NCI-H1105 treated with DMSO at 0.1 percent for 48 hours (cell line): ENCODE measurements at places on chromosomes 12 and 14.

GRCh38 chr12:123856681-123857080, 94.6 kb downstream of the DNAH10 start:
- DNase-seq, result no peak

DNA sequence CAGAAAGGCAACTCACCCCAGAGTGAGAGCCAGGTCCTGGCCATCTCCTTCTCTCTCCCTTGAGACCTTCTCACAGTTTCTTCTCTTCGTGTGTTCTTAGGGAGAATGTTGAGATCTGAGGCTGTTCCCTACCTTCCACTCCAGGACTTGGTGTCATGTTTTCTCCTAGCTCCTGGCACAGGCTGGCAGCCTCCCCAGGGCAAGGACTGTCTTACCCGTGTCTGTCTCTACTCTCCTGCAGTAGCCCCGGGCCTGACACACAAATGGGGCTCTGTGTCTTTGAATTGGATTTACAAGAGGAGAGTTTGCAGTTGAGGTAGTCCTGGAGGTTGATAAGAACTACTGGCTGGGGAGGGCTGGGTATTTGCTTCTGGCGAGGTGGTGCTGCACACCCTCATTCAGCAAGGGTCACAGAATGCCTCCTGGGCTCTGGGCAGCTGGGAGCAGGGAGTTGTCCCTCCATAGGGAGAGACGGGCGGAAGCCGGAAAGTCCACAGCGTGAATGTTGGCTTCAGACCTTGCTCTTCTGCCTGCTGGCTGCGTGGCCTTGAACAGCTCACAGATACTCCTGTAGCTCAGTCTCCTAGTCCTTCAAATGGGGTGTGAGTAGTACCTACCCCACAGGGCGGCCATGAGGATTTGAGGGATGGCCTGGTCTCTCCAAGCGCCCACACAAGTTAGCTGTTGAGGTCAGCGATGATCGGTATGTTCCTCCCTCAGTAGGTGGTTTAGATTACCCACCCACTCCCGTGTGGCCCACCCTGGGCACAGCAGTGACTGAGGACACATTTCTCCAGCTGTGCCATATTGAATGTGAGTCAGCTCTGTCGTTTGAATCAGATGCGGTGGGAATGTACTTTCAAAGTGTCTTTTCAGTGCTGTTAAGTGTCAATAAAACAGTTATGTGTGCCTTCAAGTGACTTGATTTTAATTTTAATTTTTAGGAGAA, 10.2 kb downstream of the EP400 start:
- DNase-seq, result no peak

GRCh38 chr12:45205165-45205825, 10.6 kb upstream of the ANO6 start:
- DNase-seq, result no peak

DNA sequence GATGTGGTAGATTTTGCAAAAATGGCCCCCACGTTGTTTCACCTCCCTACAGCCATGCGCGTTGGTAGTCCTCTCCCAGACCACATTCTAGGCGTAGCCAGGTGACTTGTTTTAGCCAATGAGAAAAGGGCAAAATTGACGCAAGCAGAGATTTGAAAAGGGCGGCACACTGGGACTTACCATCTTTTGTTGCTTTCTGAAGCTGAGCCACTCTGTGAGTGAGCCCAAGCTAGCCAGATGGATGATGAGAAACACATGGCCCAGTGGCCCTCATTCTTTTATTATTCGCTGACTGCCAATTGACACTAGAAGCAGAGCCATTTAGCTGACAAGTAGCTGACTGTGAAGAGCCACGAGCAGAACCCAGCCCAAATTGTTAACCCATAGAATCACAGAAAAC, 142.0 kb upstream of the GZMB start:
- DNase-seq, result no peak

GRCh38 chr14:58969951-58970751, 218.3 kb upstream of the DAAM1 start:
- no peak for DNase-seq

DNA sequence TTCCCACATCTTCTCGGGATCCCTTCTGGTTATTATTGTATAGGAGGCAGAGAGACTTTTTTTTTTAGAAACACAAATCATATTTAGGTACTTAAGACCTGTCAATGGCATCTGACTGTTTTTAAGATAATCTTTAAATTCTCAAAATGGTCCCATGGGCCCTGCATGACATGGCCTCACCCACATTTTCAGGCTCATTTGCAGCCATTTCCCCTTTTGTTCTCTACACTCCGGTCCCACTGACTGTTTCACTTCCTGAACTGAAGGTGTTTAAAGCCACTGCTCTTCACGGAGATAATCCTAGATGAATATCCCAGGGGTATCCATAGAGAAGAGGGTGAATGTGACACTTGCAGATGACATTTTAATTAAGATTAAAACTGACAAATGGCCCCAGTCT, 12.3 kb upstream of the C12orf71 start:
- no peak for DNase-seq

GRCh38 chr12:56998981-56999380, 7.4 kb downstream of the ZBTB39 start:
- no peak for DNase-seq

DNA sequence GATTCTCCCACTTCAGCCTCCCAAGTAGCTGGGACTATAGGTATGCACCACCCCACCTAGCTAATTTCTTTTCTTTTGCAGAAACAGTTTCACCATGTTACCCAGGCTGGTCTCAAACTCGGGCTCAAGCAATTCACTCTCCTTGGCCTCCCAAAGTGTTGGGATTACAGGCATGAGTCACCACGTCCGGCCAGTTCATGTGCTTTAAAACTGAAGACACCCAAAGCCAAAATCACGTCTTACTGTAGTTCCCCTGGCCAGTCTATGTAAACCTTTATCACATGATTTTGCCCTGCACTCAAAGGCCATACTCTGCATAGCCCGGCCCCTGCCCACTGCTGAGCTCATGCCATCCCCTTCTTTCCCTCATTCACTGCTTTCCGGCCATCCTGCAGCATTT, 4.5 kb downstream of the ALKBH2 start:
- DNase-seq, result no peak

DNA sequence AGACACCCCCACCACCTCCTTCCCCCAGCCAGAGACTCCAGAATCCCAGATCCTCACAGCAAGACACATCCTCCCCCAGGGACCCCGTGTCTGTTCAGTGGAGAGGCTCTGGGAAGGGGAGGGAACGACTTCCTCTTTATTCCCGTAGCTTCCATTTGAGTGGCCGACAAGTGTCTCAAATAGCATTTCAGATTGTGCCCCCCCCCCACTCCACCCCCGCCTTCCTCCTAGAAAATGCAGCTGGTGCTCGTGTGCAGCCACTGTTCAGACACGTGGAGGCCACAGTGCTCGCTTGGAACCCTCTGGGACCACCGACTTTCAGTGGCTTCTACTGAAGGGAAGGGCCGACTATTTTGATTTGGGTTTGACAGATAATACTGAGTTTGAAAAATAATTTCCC, 14.3 kb downstream of the PPP2R5C start:
- DNase-seq, result no peak

DNA sequence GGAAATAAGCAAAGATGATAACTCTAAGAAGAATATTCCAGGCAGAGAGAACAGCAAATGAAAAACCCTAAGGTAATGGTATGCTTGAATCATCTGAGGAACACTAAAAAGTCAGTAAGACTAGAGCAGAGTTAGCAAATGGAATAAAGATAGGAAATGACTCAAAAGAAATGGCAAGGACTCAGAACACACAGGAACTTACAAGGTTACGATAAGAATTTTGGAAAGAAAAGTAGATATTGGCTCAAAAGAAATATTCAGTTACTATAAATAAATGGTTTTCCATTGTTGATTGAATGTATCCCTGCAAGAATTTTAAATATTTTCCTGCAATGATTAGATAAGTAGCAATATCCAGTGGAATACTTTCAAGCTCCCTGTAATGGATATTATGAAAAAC, 705.8 kb downstream of the C12orf50 start:
- DNase-seq, result no peak

DNA sequence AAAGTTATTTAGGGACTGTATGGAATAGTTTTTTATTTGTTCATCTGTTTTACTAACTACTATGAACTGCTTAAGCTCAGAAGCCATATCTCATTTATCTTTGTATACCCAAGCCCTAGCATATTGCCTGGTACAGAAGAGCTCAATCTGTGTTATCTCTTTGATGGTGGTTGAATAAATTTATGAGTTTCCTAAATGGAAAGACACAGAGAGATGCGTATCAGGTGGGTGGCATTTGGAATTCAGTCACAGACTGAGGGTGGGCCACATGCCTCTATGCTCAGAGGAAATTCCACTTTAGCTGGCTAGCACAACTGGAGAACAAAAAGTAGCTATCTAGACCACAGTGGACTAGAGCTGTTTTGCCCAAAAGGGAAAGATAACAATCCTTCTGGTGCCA, 145.5 kb downstream of the SLC6A15 start:
- DNase-seq, result no peak

DNA sequence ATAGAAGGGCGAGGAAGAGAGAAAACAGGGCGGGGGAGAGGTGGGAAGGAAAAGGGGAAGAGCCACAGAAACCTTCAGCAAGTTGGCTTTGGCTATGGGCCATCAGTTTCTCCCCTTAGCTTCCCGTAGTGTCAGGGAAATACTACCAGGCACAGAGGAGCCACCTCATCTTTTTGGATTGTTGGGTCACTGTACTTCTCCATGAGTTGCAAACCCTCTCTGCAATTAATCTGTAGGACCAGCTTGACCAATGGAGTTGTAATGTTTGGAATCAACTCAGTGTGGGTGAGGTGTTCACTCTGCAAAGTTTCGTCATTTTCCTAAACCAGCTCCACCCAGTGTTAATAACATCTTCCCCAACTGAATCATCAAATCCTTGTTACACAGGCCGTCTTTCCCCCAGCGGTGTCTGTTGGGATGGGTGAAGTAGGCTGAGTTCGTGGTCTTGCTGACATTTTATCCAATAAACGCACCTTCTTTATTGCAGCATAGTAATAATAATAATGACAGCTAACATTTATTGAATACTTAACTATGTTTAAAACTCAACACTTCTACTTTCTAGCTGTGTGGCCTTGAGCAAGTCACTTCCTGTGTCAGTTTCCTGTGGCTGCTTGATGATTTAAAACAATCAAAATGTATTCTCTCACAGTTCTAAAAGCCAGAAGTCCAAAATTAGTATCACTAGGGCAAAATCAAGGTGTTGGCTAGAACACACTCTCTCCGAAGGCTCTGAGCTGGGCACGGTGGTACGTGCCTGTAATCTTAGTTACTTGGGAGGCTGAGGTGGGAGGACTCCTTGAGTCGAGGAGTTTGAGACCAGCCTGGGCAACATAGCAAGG, 8.1 kb upstream of the GLTP start:
- DNase-seq, result no peak

DNA sequence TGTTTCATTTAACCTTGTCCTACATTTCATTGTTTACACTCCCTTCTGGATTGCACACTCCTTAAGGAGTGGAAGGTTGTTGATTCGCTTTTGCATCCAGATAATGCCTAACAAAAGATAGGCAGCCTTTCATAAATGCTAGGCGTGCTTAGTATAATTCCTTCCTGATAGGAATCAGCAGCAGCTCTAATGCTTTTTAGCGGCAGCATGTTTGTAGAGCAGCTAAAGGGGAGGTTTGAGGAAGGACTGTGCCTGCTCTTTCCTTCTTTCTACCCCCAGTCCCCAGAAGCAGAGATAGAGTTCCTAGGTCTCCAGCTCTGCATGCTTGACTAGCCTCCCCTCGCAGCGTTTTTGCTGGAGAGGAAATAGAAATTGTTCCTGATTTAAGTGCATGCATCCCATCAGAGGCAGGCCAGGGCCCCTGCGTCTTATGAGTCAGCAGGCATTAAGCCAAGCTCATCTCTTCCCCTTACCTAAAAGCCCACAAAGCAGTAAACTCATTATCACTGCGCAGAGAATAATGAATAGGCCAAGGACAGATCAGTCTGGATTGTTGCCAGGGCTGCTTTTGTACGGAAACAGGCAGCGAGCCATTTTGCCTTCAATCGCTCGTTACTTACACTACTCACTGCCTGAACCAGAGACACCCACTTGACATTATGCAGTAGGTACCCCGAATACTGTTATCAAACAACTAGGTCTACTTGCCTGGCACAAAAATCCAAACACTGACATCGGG, 14.0 kb upstream of the TBPL2 start:
- peak; percentile 99 for DNase-seq

- no peak for DNase-seq
Measured at GRCh38 chr12:81296556-81297305, 218.9 kb downstream of the ACSS3 start.

- DNase-seq, result no peak
Measured at GRCh38 chr14:99758121-99758821, 34.9 kb upstream of the EML1 start.

GRCh38 chr14:63322472-63322871, 3.7 kb upstream of the GPHB5 start:
- DNase-seq, result no peak

- DNase-seq, result peak; percentile 67
Measured at GRCh38 chr12:56193025-56193578, 3.8 kb upstream of the SMARCC2 start.

- no peak for DNase-seq
Measured at GRCh38 chr14:101046071-101046470, 142.5 kb upstream of the RTL1 start.

GRCh38 chr12:115398311-115398781, 714.4 kb upstream of the TBX3 start:
- no peak for DNase-seq

DNA sequence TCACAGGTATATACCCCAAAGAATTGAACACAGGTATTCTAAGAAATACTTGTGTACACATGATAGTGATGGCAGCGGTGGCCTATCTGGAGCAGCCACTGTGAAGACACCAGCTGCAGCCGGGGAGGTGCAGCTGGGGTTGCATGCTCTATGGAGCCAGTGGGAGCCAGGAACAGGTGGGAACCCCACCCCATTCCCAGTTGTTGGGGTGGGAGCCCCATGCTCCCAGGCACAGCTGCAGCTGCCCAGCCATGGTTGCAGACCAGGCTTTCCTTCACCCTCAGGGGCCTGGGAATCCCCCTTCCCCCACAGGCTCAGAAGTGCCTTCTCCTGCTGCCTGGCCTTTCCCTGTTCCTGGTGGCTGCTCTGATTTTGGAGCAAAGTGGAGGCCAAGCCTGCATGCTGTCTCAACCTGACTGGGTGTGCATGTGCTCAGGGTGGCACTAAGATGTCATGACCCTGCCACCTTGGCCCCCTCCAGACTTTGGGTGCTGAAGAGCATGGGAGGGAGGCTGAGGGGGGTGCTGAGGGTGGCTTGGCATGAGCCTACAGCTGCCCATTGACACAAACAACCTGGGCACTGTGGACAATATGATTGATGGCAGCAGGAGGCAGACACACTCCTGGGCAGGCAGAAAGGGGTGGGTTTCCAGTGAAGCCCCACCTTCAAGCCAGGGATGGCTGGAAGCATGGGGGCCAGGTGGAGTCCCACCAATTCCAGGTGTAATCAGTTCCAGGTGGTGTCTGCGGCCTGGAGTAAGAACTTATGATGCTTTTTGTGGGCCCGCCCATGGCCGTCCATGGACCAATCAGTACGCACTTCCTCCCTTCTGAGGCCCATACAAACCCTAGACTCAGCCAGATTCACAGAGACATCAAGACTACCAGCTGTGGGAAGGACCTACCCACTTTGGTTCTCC, 234.7 kb downstream of the ADGRD1 start:
- no peak for DNase-seq

DNA sequence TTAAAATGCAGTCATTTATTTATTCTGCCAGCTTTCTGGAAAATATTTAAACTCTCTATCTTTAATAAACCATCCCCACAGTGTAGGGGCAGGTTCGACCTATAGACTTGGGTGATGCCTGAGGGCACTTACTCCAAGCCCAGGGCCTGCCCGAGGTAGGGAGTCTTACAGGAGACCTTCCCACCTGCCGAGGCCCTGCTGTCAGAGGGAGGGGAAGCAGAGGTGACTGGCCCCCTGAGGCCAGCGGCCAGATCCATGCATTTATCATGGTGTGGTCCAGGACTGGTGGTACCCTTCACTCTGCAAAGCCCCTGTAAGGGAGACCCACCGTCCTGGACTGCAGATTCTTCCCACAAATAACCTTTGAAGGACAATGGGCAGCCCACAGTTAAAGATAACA, 7.6 kb downstream of the EML1 start:
- DNase-seq, result no peak
